ENCODE measurements at places on chromosomes 4 and X. TPM values are rescaled to one million over a fixed set of nuclear protein-coding genes. Genes with fewer than 3 reads are reported as not detected.

DNA sequence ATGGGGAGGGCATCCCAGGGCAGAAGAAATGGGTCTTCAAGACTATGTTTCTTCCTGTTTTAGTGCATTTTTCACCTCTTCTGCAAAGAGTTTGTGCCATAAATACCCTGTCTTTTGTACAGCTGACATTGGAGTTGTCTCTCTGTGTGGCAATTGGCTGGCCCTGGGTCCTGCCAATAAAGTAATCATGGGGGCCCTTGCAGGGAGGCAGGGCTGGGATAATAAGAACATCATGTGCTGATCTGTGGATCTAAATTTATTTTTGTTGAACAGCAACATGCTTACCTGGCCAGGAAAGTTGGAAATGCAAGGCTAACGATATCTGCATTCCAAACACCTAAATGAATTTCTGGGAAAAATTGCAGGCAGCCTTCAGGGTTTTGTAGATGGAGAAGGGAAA is 174.6 kb upstream of the GATB start:
- DNase-seq, result no peak

- DNase-seq, result no peak
These were observed 30.7 kb downstream of the ARHGEF9 start for GRCh38 chrX:63754136-63754859.

- no peak for DNase-seq
These were observed 15.2 kb downstream of the RUFY3 start for GRCh38 chr4:70737006-70737405.

GRCh38 chr4:186780291-186781031 is 56.8 kb upstream of the FAT1 start:
- no peak for DNase-seq

DNA sequence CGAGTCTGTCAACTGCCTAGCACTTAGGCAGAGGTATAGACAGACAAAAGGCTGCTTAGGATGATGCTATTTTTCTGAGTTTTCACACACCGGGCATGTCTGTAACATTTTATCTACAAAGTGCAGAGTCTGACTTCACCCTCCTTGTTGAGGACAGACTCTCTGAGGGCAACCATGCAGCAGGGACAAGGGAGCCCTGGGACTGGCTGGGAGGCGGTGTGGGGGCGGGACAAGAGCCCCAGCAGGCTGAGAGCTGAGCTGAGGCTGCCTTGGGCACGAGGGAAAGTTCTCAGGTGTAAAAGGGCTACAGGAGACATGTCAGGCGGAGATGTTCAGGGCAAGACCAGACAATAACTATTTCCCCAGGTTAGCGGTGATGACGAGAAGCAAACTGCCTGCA is 81.6 kb downstream of the GATB start:
- no peak for DNase-seq

DNA sequence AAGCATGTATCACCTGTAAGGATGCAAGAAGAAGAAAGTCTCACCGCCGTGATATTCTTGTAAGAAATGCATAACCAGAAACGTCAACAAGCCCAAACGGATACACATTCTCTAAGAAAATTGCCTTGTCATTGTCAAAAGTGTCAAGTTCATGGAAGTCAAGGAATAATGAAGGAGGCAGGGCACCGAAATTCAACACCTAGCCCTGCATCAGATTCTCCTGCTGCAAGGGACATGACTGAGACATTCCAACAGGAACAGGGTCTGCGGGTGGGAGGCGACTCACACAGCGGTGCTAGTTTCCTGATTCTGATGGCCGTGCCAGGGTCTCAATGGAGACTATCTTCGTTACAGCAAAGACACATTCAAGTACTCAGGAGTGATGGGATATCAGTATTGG is 26.7 kb downstream of the IRF2 start:
- no peak for DNase-seq

Gene NIPAL1
- polyA plus RNA-seq, result 1.4 TPM

Data from spinal cord (tissue), 10 donors.